ENCODE measurements at places on chromosomes 12 and 14.

- DNase-seq, result no peak
Measured at GRCh38 chr14:91361233-91361811, 56.3 kb downstream of the CCDC88C start.

DNA sequence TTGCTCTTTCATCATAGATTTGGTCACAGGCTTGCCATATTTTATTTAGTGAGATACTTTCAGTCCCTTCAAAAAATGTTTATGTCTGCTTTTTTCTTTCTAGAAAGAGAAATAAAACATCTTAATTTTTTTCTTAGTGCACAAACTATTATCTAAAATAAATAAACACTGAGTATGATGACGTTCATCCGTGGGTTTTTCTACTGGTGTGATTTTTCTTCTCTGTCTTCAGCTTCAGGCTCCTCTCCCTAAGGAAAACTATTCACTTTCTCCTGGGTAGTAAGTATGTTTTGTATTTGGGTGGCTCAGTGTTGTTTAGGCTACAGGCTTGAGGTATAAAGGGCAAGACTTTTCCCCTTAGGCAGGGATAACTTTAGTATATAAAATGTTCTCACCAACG is 154.7 kb downstream of the DACT1 start:
- DNase-seq, result no peak

DNA sequence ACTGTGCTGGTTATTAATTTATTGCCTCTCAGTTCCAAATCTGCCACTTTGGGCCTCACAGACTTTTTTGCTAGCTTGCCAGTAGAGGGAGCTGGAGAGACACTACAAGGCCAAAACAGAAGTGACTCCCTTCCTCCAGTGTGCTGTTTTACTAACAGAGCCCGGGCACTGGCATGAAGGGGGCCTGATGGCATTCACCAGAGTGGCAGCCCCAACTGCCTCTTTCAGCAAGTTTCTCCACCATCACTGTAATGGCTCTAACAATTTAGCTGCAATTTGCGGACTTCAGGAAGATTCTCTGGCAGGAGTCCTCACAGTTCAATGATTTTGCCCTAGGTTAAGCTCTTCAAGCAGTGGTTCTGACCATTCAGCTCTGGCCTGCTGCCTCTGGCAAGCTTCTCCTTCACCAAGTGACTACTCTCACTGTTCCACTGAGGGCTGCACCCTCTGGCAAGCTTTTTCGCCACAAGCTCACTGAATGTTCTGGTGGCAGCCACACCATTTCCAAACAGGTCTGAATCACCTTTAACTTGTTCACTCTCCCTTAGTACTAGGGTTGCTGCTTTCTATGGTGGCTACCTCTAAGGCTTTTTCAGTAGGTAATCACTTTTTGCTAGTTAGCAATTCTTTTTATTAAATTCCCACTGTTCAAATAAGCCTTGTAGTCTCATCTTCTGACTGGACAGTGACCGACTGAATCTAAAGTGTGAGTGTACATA is 104.9 kb downstream of the ZC3H14 start:
- no peak for DNase-seq

DNA sequence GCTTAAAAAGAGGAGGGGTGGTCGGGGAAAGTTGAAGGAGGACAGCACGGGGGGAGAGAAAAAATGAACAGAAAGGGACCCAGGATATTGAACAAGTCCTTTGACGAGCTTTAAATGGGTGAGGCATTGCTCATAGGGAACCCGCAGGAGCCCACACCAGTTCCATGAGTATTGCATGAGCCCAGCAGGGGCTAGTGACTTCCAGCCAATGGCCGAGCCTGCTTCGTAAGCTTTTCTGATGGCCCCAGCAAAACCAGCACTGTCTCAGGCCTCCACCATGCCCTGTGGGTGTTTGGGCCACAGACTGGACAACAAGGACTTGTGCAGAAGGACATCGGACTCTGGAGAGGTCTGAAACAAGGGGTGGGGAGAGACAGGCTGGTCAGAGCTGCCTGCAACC is 109.5 kb downstream of the ZFP36L1 start:
- DNase-seq, result no peak

- DNase-seq, result no peak
Measured at GRCh38 chr12:20492251-20492760, 124.0 kb downstream of the PDE3A start.

DNA sequence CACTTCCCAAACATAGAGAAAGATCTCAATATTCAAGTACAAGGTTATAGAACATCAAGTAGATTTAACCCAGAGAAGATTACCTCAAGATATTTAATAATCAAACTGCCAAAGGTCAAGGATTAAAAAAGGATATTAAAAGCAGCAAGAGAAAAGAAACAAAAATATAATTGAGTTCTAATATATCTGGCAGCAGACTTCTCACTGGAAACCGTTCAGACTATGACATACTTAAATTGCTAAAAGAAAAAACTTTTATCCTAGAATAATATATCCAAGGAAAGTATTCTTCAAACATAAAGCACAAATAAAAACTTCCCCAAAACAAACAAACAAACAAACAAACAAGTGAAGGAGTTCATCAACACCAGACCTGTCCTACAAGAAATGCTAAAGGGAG is 92.4 kb downstream of the FSCB start:
- DNase-seq, result no peak

DNA sequence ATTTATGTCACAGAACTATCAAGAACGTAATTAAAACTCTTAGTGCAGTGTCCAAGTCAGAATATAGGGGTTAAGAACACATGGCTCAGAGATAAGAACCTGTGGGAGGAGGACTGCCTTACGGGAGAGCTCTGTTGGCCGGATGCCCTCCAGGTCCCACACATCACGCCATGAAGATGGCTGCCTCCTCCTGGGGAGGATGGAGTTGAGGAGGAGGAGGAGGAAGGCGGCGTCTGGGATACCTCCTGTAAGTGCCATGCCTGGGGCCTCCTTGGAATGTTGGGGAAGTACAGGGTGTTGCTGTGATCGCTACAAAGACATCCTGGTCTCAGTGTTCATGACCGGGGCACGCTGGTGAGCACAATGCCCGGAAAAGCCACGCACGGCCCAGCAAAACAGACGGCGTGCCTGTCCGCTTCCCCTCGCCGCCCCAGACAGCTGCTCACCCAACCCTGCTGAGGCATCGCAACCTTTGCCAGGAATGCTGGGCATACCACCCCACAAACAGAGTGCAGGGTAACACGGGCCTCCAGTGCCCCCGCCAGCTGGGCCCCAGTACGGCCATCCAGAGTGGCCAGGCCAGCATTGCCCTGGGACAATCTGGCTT is 28.7 kb upstream of the CD9 start:
- no peak for DNase-seq

GRCh38 chr12:68851592-68852306 is 43.8 kb downstream of the MDM2 start:
- DNase-seq, result no peak

DNA sequence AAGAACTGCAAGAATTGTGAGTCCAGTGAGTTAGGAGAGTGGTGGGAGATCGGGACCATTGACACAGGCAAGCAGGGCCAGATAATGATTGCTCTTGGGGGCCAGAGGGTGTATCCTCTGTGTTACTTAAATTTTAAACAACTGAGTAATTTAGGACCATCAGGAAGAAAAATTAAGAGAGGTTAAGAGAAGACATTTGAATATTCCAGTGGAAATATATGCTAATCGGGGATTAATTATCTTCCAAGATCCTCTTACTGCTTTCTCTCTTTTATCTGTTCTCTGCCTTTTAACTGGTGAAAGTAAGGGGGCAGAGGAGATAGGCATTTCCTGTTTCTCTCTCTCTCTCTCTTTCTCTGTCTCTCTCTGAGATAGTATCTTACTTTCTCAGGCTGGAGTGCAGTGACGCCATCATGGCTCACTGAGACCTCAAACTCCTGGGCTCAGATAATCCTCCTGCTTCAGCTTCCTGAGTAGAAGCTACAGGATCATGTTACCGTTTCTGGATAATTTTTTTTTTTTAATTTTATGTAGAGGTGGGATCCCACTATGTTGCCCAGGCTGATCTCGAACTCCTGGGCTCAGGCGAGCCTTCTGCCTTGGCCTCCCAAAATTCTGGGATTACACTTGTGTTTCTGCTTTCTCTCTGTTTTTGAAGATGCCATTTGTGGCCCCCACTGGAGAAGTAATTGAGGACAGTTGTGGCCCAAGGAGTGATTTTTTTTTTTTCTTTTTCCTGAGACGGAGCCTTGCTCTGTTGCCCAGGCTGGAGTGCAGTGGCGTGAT is 85.1 kb downstream of the DIP2B start:
- DNase-seq, result no peak

DNA sequence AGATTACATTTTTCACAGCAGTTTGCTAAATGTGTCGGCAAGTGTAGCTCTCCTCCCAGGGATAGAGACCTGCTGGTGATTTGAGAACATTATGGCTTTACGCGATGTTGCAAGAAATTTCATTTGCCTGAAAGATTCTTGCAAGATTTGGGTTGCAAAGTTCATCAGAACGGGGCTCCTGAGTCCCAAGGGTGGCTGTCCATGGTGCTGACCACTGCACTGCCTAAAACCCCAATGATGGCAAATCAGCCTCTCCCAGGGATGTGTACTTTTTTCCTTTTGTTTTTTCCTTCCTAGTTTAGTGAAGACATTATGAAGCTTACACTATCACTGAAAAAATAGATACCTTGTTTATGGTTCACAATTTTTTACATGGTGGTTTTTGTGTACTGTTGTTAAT is 85.4 kb downstream of the WSCD2 start:
- DNase-seq, result no peak

DNA sequence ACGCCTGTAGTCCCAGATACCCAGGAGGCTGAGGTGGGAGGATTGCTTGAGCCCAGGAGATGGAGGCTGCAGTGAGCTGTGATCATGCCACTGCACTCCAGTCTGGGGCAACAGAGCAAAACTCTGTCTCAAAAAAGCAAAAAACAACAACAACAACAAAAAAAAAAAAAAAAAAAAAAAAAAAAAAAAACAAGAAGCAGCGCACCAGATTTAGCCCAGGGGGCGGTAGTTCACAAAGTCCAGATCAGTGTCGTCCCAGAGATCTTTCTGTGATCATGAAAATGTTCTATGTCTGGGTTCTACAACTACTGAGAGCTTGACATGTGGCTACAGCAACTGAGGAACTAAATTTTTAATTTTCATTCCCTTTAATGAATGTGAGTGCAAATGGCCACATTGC is 27.4 kb downstream of the OAS2 start:
- no peak for DNase-seq

- no peak for DNase-seq
Measured at GRCh38 chr12:4992871-4993270, 50.8 kb upstream of the KCNA5 start.

- DNase-seq, result peak; percentile 96
Measured at GRCh38 chr14:68816183-68816942, 23.5 kb upstream of the ZFP36L1 start.

DNA sequence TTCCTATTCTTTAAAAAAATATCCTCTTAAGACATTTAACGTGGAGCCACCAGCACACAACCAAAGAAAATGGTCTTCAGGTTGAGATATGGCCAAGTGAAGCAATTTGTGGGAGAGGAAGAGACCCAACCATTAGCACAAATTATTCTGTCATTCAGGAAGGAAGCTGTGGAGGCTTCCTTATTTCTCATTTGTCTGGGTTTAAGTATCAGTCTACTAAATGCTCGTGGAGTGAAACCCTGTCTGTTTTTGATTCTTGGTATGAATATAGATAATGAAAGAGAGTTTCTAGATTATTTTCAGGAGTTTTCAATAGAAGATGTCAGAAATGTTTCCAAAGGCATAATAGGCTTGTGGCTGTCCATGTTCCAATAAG is 125.1 kb downstream of the GPR65 start:
- DNase-seq, result no peak

DNA sequence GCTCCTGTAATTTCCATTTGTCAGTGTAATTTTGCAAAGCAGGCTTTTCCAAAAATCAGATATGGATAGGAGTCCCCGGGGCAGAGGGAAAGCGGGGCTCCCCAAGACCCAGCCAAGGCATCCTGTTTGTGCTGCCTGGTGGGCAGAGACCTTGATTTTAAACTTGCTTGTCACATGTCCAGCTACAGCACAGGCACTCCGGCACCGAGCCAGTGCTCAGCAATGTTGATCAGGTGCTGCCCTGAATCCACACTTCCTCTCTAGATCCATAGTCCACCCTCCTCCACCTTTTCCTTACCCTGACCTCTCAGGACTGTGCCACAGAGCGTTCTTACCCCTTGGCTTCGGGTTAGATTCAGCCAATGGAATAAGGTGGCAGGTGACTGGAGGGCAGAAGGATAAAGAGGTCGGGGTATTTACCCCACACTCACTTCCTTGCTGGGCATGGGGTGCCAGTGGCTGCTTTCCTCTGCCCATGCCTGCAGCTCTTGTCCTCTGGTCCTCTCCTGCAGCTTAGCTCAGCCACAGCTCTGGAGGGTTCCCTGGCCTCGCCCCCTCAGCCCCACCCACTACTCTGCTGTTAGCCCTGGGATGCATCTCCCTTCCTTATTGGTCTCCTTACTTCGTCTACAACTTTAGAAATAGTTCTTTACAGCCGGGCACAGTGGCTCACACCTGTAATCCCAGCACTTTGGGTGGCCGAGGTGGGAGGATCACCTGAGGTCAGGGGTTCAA is 80.1 kb downstream of the IRF2BPL start:
- no peak for DNase-seq

GRCh38 chr14:105193916-105194782 is 13.0 kb upstream of the NUDT14 start:
- DNase-seq, result no peak

- no peak for DNase-seq
Measured at GRCh38 chr12:54216797-54217661, 28.2 kb upstream of the SMUG1 start.

GRCh38 chr12:27924350-27925135 is 48.0 kb downstream of the PTHLH start:
- no peak for DNase-seq

DNA sequence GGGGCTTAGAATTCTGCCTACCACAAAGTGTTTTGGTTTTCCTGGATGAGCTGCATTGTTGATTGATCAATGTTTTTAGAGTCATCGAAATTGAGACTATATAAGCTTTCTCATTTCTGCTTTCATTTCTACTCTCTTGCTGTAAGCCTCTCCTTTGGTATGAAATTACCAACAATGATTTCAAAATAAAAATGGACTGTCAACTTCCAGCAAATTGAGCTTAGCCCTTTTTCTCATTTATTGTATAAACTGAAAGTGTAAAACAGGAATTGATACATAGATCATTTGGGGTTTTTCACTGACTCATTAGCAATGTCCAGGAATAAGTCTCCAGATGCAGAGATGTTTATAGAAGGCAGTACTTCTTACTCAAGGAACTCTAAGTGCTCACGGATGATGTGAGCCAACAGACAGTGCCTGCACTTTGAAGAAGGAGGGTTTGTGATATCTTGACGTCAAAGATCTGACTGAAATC is 20.0 kb upstream of the PCNX1 start:
- no peak for DNase-seq

GRCh38 chr14:99721792-99722516 is 37.9 kb downstream of the CYP46A1 start:
- no peak for DNase-seq

DNA sequence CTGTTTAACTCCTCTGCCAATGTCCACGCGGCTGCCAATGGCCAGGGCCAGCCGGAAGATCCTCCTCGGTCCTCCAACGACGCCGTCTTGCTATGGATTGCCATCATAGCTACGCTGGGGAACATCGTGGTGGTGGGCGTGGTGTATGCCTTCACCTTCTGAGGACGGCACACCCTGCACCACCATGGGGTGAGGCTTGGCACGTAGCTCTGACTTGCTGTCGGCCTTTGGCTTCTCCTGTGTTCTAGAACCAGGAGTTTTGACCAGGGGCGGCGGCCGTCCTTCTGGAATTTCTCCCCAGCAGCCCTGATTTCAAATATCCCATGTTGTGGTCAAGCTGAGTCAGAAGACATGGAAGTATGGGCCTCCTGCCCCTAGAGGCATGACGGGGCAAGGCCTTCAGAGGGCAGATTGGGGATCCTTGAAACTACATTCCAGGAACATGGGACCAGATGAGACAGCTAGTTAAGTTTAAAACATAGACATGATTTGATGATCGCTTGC is 47.5 kb downstream of the C14orf132 start:
- DNase-seq, result no peak

GRCh38 chr14:104118006-104118844 is 20.2 kb upstream of the KIF26A start:
- DNase-seq, result peak; percentile 62

All from Right ventricle myocardium inferior (tissue), 1 donor.